Activated CD4-positive, alpha-beta memory T cell treated with anti-CD3 and anti-CD28 coated beads for 36 hours (primary cell): ENCODE measurements at places on chromosomes 4 and X. TPM values are rescaled to one million over a fixed set of nuclear protein-coding genes. Genes with fewer than 3 reads are reported as not detected.

- peak; percentile 38 for DNase-seq
Observed at GRCh38 chr4:109332926-109333464, 30.5 kb upstream of the COL25A1 start.

DNA sequence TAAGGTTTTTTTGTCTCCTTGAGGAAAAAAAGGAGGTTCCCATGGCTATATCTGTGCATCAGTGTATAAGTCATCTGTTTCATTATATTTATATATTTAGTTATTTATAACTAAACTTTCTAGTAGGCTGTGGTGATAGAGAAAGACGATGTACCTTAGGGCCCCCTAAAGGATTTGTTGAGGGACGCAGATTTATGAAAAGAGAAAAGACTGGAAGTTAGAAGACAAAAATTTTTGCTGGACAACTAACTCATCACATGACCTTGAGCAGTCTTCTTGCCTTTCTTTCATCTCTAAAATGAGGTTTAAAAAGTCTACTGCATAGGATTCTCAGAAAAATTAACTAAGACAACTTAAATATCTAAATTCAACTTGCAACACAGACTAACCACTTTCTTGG lies 6.1 kb downstream of the GASK1B start:
- no peak for DNase-seq

DNA sequence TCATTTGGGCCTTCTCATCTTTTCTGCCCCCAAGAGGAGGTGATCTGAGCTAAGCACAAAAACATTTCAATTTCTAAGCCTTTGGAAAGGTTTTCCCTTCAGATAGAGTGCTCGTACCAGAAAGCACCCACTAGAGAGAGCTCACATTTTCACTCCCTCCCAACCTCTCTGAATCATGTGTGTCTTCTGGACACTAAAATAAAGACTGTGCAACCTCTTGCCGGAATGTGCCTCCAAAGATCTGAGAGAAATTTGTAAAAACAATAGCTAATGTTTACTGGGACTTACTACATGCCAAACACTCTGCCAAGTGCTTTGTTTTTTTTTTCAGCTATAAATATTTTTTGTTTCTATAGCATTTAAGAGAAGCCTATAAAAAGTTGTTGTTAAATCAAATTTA lies 120.6 kb upstream of the LNX1 start:
- DNase-seq, result no peak

Gene PAGE2
- total RNA-seq, result not detected

- DNase-seq, result no peak
Observed at GRCh38 chr4:174999407-174999806, 81.2 kb downstream of the ADAM29 start.

- no peak for DNase-seq
Observed at GRCh38 chr4:86841309-86841708, 7.9 kb downstream of the SLC10A6 start.

DNA sequence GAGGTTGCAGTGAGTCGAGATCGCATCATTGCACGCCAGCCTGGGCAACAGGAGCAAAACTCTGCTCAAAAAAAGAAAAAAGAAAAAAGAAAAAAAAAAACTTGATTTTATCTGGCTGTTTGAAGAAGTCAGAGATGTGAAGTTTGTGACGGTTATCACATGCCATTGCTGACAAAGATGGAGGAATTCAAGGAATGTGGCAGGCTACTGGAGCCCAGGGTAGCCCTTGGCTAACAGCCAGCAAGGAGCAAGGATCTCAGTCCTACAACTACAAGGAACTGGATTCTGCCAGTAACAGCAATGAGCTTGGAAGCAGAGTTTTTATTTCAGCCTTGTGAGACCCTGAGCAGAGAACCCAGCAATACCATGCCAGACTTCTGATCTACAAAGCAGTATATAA lies 24.3 kb upstream of the TET2 start:
- no peak for DNase-seq

DNA sequence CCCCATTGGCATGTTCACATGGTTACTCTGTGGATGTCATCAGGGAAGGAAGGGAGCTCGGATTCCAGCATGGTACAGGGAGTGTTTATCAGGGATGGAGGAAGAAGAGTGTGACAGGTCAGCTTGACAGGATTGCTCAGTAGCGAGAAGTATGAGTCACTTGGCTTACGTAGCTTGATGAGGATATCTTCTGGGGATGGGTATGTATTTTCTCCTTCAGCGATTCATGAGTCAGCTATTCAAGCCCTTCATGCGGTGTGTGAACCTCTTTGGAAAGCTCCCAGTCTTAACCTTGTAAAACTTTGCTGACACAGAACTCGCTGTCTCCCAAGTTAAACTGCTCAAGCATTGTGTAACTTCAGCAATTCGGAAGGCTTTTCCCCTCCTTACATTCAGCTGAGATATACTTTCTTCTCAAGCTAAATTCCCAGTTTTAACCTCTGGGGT lies 275.4 kb downstream of the ARHGAP10 start:
- DNase-seq, result no peak

GRCh38 chrX:6226596-6227452 lies 1.8 kb downstream of the NLGN4X start:
- DNase-seq, result no peak

GRCh38 chr4:94507708-94508107 lies 56.0 kb downstream of the PDLIM5 start:
- DNase-seq, result peak; percentile 11

- DNase-seq, result no peak
Observed at GRCh38 chr4:101044766-101045165, 302.6 kb downstream of the PPP3CA start.

Gene PLAC8
- 17.9 TPM for total RNA-seq

Gene GAB3
- total RNA-seq, result 3.7 TPM

DNA sequence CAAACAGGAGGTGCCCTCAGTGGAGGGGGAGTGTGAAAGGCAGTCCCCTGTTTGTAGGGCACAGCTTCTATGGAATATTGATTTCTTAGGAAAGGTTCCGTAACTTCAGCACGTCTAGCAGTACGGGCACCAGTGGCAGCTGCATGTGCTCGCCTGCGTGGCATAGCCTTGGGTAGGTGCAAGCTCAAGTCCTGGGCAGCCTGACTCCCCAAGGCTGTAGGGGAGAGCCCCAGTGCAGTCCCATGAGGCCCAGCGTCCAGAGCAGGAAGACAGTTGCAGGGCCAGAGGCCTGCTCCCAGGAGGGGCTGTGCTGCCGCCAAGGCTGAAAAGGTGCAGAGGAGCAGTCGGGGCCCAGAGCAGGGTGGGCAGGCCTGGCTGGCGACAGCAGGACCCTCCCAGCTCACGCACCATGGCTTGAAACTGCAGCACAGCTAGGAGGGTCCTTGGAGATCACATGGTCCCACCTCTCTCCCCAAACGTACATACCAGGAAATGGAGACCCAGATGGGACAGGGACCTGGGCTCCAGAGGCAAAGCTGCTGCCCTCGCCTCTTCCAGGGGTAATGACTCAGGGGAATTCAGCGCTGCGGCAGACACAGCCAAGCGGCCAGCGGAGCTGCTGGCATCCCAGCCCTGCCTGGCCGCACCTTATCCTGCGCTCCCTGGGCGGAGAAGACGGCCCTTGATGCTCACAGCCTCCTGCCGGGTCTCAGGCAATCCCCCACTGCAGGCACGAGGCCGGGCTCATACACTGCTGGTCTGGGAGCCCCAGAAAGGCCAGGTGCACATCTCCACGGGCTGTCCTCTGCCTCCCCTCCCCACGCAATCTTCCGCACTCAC lies 6.0 kb upstream of the DUSP9 start:
- DNase-seq, result no peak

Gene ERAS
- total RNA-seq, result not detected

DNA sequence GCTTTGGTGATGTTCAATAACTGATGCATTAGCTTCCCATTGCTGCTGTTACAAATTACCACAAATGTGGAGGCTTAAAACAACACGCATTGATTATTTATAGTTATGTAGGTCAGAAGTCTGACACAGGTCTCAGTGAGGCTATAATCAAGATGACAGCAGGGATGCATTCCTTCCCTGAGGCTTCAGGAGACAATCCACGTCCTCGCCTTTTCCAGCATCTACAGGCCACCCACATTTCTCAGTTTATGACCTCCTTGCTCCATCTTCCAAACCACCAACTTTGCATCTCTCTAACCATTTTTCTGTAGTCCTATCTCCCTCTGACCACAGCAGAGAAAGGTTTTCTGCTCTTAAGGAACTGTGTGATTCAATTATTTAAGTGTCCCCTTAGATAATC lies 92.5 kb downstream of the GASK1B start:
- no peak for DNase-seq

DNA sequence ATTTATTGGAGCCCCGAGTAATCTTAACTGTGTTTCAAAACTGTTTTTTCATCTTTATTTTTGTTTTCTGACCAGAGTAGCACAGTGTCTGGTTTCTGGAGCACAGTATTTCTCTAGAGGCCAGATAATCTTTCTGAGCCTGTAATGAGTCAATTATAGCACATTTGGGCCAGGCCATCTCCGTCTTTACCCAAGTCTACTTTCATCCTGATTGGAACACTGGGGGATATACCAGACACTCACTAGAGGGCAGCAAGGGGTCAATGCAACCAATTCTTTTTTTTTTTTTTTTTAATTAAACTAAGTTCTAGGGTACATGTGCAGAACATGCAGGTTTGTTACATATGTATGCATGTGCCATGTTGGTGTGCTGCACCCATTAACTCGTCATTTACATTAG lies 282.0 kb downstream of the ARHGAP24 start:
- no peak for DNase-seq

Gene ABLIM2
- 0.55 TPM for total RNA-seq

DNA sequence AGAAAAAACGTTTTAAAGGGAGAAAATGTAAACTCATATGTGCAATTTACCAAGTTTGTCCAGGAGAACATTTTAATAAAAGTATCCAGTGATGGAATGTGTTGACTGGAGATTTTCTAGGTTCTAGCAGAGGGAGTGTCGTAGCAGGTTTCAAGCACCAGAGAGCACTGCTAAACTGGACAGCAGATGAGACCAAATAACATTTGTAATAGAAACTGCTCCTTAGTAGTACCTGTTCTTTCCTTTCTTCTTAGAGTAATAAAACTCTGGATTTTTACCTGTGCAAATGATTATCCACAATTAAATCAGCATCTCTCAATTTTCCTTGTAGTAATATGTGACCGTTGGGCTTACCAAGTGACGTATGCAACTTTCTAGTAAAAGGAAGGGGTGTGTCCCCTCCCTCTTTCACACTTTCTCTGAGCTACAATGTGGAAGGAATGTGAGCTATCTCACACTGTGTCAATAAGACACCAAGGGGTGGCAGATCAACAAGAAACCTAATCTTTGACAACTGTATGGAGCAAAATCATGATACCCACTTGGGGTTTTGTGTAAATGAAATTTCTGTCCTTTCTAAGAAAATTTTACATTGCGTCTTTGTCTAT lies 9.5 kb downstream of the HPGDS start:
- no peak for DNase-seq

GRCh38 chr4:62816566-62816965 lies 1592.7 kb downstream of the TECRL start:
- DNase-seq, result no peak

Gene KLHL34
- 0.71 TPM for total RNA-seq

GRCh38 chrX:15748841-15749240 lies 10.8 kb downstream of the CA5B start:
- DNase-seq, result no peak

Gene SOD3
- not detected for total RNA-seq

DNA sequence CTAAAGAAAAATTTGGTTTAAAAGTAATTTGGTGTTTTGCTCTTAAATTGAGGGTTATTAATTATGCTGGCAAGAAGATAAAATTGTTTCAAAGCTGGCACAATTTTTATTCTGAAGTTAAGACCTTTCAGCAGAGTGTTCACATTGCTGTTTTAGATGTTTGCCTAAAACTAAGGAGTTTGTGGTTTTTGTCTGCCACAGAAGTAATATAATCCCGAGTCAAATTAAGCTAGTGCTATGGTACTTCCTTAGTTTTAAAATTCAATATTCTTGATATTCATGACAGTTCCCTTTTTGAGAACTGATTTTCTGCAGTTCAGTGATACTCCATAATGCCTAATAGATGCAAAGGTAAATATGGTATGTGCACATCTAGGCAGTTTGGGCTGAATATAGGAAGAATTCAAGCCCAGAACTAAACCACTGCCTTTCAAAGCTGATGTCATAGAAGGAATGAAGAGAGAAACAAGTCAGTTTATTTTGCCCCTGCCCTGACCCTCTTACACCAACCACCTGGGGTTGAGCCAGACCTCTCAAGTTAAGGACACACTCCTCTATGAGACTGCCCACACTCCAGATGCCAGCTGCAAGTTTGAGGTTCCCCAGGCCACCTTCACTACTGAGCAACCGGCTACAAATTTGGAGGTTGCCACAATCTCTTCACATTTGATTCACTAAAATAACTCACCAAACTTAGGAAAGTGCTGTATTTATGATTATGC lies 32.1 kb upstream of the VEGFC start:
- DNase-seq, result no peak

Gene PPEF2
- total RNA-seq, result not detected

GRCh38 chrX:78708262-78708661 lies 39.3 kb upstream of the LPAR4 start:
- no peak for DNase-seq

- no peak for DNase-seq
Observed at GRCh38 chr4:80306260-80306659, 29.3 kb upstream of the CFAP299 start.

- no peak for DNase-seq
Observed at GRCh38 chr4:145199051-145199716, 18.8 kb upstream of the OTUD4 start.

- DNase-seq, result no peak
Observed at GRCh38 chr4:88169298-88169697, 10.9 kb upstream of the ABCG2 start.

Gene FAT4
- not detected for total RNA-seq

DNA sequence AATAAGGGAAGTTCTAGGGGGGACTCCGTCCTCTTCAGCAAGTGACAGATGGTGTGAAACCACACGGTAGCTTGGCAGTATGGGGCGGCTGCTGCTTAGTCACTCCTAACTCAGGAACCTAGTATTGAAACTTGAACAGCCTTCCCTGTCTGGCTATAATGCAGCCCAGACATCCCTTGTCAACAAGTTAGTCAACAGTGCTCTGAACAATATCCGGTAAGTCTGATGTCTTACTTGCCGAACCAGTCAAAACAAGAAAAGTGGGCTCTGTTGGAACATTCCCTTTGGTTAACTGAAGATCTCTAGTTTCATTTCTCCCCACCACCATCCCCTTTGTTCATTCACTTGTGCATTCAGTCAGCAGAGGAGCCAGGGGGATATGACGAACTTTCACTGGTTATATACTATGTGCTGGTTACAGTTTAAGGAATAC lies 18.7 kb upstream of the CXCL13 start:
- peak; percentile 87 for DNase-seq

Gene OTC
- total RNA-seq, result not detected

GRCh38 chr4:161577579-161578301 lies 586.1 kb downstream of the FSTL5 start:
- DNase-seq, result no peak

- no peak for DNase-seq
Observed at GRCh38 chr4:181550381-181550780, 692.8 kb upstream of the TENM3 start.

DNA sequence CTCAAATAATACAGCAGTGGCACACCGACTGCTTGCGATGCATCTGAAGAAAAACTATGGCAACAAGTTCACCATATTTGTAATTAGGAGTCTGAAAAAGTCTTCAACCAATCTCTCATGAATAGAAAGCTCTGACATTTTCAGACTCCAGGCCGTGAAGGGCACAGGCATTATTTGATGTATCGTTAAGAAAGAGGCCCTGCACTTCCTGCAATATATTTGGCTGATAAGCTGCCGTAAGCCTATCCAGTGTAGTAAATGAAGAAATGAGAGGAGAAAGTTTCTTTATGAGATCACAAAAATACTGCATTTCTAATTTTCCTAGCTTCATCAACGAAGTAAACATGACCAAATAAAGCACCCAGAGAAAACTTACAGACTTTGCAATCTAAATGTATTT lies 613.8 kb upstream of the TECRL start:
- DNase-seq, result no peak
